Left renal pelvis (tissue), 4 donors: ENCODE measurements at places on chromosomes 5 and 9. TPM values are rescaled to one million over a fixed set of nuclear protein-coding genes. Genes with fewer than 3 reads are reported as not detected.

DNA sequence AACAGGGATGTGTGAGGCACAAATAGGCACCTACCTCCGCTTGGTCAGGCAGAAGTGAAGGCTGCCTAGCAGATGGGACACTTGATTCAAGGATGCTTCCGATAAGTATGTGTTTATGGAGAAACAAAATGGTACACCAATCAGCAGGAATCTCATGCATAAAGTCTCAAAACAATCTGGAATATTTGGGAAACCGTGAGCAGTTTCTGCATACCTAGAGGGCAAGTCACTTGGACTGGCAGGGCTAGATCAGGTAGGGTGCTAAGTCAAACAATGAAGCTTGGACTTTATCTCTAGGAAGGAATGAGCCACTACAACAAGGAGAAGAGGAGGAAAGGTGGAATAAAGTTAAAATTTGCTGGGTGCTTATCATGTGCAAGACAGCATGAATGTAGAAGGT is 5.5 kb downstream of the EPB41L4A start:
- DNase-seq = no peak

Gene GABRA6
- 0.24 TPM for polyA plus RNA-seq

- no peak for DNase-seq
These were observed 185.6 kb downstream of the DCP2 start for GRCh38 chr5:113162208-113162607.

DNA sequence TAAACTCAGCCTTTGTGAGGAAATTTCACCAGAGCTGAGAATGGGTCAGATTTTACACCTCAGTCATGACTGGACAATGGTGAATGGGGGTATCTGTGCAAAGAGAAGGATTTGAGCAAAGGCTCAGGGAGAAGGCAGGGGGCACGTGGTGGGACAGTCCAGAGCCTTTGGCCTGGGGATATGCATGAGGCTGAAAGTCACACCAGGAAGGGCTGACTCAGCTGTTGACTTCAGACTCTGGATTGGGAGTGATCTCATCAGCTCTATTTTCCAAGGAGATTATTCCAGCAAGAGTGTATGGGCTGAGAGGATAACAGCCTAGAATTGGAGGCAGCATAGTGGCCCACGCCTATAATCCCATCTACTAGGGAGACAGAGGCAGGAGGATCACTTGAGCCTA is 53.6 kb downstream of the SAXO1 start:
- no peak for DNase-seq

DNA sequence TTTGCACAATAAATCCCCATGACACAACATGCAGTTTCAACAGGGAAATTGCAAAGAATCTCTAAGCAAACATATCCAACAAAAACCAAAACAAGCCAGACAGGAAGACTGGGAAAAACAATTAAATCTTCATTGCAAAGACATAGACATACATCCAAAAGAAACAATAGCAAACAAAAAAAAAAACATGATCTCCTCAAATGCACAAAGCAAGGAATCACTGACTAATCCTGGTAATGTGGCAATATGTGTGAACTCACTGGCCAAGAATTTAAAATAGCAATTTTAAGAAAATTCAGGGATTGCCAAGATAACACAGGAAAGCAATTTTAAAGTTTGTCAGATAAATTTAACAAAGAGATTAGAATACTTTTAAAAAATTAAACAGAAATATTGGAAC is 520.1 kb upstream of the SMC2 start:
- no peak for DNase-seq

- no peak for DNase-seq
These were observed 114.0 kb upstream of the MTAP start for GRCh38 chr9:21688108-21689102.

Gene PHPT1
- 120 TPM for polyA plus RNA-seq

GRCh38 chr5:67361932-67362729 is 165.5 kb upstream of the CD180 start:
- no peak for DNase-seq

DNA sequence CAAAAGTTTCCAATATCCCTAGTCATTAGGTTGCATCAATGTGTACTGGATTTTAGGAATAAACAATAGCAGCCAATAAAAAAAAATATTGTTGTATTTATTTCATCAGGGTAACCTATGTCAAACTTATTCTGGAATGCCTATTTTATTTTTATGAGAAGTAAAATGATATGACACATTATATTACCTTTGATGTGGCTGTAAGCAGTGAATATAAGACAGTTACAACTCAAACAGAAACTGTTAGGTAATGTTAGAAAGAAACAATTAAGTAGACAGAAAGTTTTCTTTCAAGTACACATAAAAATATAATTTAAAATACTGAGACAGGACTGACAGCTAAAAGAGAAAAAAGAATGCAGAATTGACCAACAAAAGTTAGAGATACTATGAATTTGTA is 65.5 kb downstream of the GNG10 start:
- no peak for DNase-seq
